ENCODE measurements at places on chromosomes 13 and 19. TPM values are rescaled to one million over a fixed set of nuclear protein-coding genes. Genes with fewer than 3 reads are reported as not detected.
A peak's percentile ranks its signal among the peaks of the same experiment; 100 is the strongest.

- H3K36me3 ChIP-seq: no peaks in the 10 kb centered on the region
- H3K27ac ChIP-seq: no peak overlapping the region
- peaks cover 6% of the 10 kb centered on the region for H3K4me1 ChIP-seq
- no peak for DNase-seq
- no peaks in the 10 kb centered on the region for H3K27me3 ChIP-seq
Observed at GRCh38 chr13:94464771-94465170, 14.7 kb downstream of the DCT start.

DNA sequence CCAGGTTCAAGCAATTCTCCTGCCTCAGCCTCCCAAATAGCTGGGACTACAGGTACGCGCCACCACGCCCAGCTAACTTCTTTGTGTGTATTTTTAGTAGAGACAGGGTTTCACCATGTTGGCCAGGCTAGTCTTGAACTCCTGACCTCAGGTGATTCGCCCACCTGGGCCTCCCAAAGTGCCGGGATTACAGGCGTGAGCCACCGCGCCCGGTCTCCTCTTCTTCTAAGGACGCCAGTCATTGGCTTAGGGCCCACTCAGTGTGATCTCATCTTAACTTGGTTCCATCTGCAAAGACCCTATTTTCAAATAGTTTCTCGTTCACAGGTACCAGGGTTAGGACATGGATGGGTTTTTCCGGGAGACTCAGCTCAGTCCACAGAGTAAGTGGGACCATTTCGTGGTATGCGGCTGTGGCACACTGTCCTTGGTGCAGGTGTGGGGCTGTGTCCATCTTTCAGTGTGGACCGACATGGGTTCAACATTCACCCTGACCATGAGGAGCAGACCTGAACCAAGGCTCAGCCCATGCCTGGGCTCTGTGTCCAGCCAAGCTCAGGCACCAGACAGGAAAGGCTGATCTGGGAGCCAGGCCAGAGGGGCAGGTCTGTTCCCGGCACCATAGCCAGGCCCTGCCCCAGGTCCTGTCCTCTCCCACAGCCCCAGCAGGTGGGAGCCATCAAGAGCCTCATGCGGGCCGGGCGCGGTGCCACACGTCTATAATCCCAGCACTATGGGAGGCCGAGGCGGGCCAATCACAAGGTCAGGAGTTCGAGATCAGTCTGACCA, 2.8 kb upstream of the MKNK2 start:
- peaks cover 11% of the 10 kb centered on the region for H3K36me3 ChIP-seq
- no peaks in the 10 kb centered on the region for H3K27me3 ChIP-seq
- no peak overlapping the region for H3K4me3 ChIP-seq
- no peak for DNase-seq
- peaks cover 31% of the 10 kb centered on the region for H3K4me1 ChIP-seq

- peaks cover 51% of the 10 kb centered on the region for H3K36me3 ChIP-seq
- no peak for DNase-seq
- peak overlapping the region; percentile 86 for H3K27ac ChIP-seq
- H3K4me3 ChIP-seq: peak overlapping the region; percentile 94
Observed at GRCh38 chr19:41860419-41861115, 512 bp downstream of the RPS19 start.

DNA sequence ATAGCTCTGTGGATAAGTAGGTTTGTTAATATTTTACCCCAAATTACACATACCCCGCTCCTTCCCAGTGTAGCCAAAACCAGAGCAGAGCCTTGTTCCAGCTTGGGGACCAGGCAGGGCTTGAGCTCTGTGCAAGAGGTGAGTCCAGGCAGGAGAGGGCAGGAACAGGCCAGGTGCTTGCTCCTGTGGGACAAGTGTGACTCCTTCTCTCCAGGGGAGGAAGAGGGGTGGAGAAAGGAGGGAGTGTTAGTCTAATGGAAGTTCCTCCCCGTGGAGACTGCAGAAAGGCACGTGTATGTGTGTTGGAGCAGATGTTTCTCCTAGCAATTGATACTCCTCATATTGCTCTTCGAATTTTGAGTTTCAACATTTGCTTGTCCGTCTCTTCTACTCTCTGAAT, 201.0 kb downstream of the FGF9 start:
- H3K4me1 ChIP-seq: no peaks in the 10 kb centered on the region
- peaks cover 3% of the 10 kb centered on the region for H3K27me3 ChIP-seq
- no peaks in the 10 kb centered on the region for H3K36me3 ChIP-seq
- H3K27ac ChIP-seq: no peak overlapping the region
- no peak for DNase-seq

- H3K4me1 ChIP-seq: no peaks in the 10 kb centered on the region
- no peaks in the 10 kb centered on the region for H3K36me3 ChIP-seq
- DNase-seq: no peak
- no peak overlapping the region for H3K4me3 ChIP-seq
- no peak overlapping the region for H3K27ac ChIP-seq
Observed at GRCh38 chr13:98325724-98326123, 148.7 kb upstream of the RNF113B start.

DNA sequence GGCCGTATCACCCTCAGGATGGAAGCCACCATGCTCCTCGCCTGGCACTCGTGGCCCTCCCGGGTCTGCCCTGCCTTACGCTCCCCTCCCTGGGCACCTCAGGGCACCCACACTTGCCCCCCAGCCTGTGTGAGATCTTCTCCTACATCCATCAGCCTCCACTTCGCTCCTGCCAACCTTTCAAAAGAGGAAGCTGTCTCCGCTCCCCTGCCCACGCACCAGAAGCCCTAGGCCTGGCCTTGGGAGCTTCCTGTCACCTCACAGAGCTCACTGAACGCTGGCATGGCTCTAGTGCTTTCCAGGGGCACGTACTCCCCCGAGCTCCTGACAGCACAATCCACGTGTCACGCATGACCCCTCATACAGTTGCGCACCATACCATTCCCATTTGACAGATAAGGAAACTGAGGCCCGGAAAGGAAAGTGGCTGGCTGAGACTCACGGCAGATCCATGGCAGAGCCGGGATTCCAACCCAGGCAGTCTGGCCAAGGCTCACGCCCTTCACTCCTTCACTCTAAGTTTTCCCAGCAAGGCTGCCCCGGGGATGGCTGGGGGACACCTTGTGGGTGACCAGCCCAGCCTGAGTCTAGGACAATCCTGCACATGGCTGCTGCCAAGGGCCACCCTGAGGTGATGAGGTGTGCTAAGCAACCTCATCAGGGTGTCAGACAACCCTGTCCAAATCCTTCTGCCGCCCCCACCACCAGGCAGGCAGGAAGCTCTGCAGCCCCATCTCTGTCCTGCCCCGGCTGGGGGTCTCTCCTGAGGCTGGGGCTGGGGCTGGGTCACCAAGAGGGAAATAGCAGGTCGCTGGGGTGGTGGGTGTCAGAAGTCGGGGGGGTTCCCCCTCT, 19.3 kb downstream of the PPP1R12C start:
- H3K36me3 ChIP-seq: peaks cover 26% of the 10 kb centered on the region
- H3K4me3 ChIP-seq: no peak overlapping the region
- H3K27ac ChIP-seq: no peak overlapping the region
- H3K27me3 ChIP-seq: no peaks in the 10 kb centered on the region

DNA sequence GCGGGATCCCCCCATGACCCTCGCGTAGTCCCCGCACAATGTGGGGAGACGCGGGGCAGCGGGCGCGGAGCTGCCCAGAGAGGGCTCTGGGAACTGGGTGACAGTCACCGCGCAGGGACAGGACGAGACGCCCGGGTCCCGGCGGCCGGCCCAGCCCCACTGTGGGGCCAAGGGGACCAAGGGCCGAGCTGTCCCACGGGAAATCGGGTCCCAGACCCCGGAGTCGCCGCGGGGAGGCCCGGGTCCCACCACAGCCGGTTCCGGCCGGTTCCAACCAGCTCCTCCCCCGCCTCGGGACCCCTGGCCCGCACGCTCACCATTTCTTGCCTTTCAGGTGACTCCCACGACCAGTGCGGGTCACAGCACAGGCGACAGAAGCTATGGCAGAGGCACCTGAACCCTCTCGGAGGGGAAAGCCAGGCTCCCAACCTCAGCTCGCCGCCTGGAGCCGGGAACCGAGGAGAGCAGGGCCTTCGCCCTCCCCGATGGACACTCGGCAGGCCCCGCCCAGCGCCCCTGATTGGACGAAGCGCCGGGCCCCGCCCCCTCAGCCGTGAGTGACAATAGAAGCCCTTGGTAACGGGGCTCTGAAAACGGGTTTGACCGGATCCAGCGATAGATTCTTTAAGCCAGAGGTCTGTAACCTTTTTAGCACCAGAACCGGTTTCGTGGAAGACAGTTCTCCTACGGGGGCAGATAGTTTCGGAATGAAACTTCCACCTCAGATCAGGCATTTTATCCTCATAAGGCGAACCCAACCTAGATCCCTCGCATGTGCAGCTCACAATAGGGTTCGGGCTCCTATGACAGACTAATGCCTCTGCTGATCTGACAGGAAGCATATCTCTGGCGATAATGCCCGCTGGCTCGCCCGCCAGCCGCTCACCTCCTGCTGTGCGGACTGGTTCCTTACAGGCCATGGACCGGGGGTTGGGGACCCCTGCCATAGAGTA, at the start of gene ZNF433:
TSS of gene ZNF433 (minus strand) at position 460 of the 953 bp plus-strand sequence. CDS start at position 320, 140 bp downstream.
- H3K4me3 ChIP-seq: peak within 1 kb of the TSS; percentile 80
- no peaks in the 10 kb centered on the region for H3K27me3 ChIP-seq
- H3K4me1 ChIP-seq: no peaks in the 10 kb centered on the region
- H3K27ac ChIP-seq: peak within 1 kb of the TSS; percentile 42
- peak; percentile 30 for DNase-seq
- H3K36me3 ChIP-seq: peaks cover 13% of the 10 kb centered on the region

DNA sequence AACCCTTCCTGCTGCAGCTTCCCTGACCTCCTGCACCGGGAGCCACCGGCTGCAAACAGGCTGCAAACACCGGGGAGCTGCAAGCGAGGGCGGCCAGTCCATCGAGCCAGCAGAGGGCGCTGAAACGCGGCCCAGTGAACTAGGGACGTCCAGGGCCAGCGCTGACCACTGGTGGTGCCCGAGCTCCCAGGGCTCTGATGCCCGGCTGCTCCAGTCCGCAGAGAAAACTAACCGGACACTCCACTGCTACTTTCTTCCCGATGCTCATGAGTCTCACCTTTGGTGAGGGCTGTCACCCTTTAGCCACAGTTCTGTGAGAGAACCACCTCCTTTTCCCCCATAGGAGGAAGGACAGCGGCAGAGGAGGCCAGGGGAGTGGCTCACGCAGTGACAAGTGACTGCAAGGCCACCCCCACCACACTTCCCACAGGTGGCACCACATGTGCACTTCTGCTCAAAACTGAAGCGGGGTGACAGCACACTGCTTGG, 82.8 kb upstream of the MTIF3 start:
- no peak overlapping the region for H3K4me3 ChIP-seq
- peaks cover 12% of the 10 kb centered on the region for H3K27me3 ChIP-seq
- no peaks in the 10 kb centered on the region for H3K4me1 ChIP-seq

DNA sequence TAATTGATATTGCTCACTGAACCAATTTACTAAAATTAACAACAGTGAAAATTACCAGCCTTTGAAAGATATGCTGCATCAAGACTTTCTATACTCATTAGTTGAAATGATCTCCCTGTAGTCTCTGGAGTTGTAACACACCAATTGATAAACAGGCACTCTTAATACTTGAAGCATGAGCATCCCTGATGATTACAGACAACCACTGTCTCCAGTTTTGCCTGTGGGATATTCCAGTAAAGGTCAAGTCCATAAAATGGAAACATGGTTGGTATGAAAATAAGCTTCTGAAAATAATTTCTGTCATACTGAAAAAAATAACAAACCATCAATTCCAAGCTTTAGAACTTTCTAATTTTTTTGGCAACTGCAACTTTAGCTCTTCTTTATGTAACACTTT, 405.8 kb downstream of the SPRY2 start:
- H3K4me1 ChIP-seq: no peaks in the 10 kb centered on the region
- H3K4me3 ChIP-seq: no peak overlapping the region
- H3K27me3 ChIP-seq: no peaks in the 10 kb centered on the region
- DNase-seq: no peak
- H3K27ac ChIP-seq: no peak overlapping the region

- H3K4me1 ChIP-seq: no peaks in the 10 kb centered on the region
- no peak overlapping the region for H3K4me3 ChIP-seq
- no peak for DNase-seq
- no peak overlapping the region for H3K27ac ChIP-seq
- H3K27me3 ChIP-seq: no peaks in the 10 kb centered on the region
Observed at GRCh38 chr19:8089664-8090601, 37.4 kb downstream of the CCL25 start.

DNA sequence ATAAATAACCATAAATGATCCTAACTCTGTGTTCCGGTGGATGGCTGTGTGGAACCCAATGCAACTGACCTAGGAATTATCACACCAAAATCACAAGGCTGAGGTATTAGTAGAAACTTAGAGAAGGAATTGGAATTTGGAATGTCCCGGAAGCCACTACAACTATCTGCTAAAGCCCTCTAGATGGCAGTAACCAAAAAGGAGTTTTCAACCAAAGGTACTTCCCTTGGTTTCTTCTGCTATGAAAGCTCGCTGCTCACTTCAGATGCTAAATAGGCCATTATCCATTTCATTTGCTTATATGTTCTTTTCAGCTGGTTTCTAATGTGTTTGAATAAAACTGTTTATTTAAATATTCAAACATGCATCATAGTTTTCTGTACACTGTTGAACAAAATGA, 1589.1 kb upstream of the SPRY2 start:
- no peak for DNase-seq
- H3K27me3 ChIP-seq: no peaks in the 10 kb centered on the region
- no peak overlapping the region for H3K4me3 ChIP-seq
- H3K4me1 ChIP-seq: no peaks in the 10 kb centered on the region

- no peak for DNase-seq
- no peak overlapping the region for H3K4me3 ChIP-seq
- H3K36me3 ChIP-seq: no peaks in the 10 kb centered on the region
- H3K27me3 ChIP-seq: no peaks in the 10 kb centered on the region
- H3K27ac ChIP-seq: no peak overlapping the region
- H3K4me1 ChIP-seq: no peaks in the 10 kb centered on the region
Observed at GRCh38 chr19:14265290-14266036, 59.5 kb upstream of the ADGRL1 start.

GRCh38 chr13:50916701-50917184, 7.2 kb downstream of the RNASEH2B start:
- H3K4me3 ChIP-seq: no peak overlapping the region
- H3K27me3 ChIP-seq: no peaks in the 10 kb centered on the region
- H3K36me3 ChIP-seq: peaks cover 55% of the 10 kb centered on the region
- DNase-seq: no peak

DNA sequence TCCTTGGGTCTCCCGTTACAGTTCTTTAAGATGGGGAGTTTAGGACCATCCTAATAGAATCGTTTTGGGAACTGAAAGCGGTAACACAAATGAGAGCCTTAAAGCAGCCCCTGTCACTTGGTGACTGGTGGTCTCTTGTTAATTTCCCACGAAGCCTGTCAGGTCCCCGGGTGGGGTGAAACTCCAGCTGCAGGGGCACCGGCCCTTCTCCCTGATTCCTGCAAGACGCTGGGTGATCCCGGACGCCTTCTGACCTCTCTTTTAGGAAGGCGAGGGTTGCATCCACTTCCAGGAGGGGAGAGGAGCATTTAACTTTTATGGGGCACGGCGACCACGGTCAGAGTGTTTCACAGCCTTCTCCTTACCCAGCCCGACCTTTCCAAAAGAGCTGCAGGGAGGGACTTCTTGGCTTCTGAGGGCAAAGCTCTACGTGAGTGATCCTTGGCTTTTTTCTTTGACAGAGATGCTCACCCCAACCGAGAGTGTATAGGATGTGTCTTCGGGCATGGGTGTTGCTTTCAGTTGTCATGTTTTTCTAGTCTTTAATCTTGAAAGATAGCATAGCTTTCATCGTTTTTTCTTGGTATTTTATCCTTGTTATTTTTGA, 688 bp downstream of the ZNF225 start:
- DNase-seq: no peak
- peak overlapping the region; percentile 99 for H3K4me3 ChIP-seq
- H3K27me3 ChIP-seq: no peaks in the 10 kb centered on the region
- H3K36me3 ChIP-seq: peaks cover 51% of the 10 kb centered on the region
- H3K4me1 ChIP-seq: peaks cover 14% of the 10 kb centered on the region

NDUFA7 gene
- total RNA-seq: 48.6 TPM

FGF21 gene
- total RNA-seq: not detected

ATP4A gene
- not detected for total RNA-seq

KCNRG gene
- total RNA-seq: 0.53 TPM

SIGLEC8 gene
- total RNA-seq: 0.18 TPM

HSPB6 gene
- total RNA-seq: 0.14 TPM

EFNA2 gene
- total RNA-seq: not detected
